ENCODE measurements at places on chromosomes 6 and 20. TPM values are rescaled to one million over a fixed set of nuclear protein-coding genes. Genes with fewer than 3 reads are reported as not detected.

DNA sequence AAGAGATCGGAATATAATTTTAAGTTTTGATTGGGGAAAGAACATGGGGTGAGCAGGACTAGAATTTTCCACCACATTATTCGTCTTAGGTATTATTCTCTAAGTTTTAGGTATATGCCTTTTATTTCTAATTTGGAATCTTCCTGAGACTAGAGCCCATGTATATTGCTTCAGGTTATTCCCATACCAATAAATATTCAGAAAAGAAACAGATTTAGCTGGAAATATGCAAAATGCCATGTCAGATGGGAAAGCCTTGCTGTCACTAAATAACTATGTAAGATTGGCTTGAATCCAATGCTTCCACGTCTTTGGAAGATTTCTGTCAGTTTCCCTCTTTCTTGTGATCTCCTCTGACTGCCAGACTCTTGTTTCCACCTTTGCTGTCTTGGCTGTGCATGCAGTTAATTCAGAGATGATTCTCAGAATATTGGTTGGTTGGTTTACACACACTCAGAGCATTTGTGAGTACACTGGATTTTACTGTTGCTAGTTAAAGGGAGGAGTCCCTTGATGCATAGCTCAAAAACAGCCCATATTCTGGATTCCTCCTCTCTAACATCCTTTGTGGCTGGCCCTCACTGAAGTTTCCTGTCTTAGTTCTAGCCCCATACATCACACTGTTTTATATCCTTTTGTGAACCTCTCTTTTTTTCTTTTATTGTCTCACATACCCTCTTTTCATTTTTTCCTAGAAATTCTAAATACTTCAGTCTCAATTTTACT is 64.3 kb downstream of the GRM1 start:
- H3K27ac ChIP-seq, result no peak overlapping the region
- no peaks in the 10 kb centered on the region for H3K27me3 ChIP-seq
- DNase-seq, result no peak
- no peaks in the 10 kb centered on the region for H3K36me3 ChIP-seq

DNA sequence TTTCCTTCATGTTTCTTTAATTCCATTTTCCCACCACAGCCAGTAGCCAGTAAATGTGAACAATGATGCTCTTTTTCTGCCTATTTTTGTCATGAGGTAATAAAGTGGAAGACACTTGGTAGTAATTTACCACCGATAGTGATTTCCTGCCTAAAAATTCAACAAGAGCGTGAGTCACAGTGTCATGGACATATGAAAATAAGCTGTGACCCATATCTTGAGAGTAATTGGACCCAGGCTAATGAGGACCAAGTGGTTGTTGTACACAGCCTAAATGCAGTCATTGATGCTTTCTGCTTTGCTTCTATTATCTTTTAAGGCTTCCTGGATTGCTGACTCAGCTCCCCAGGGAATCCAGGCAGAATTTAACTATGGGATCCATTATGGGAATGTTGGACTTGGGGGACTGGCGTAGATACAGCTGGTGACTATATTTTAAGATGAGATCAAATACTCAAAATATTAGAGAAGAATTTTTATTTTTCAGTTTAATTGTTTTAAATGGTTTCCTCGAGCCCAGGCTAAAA is 265.9 kb upstream of the FERMT1 start:
- H3K27ac ChIP-seq, result no peak overlapping the region
- H3K36me3 ChIP-seq, result no peaks in the 10 kb centered on the region
- H3K4me1 ChIP-seq, result no peaks in the 10 kb centered on the region

- no peaks in the 10 kb centered on the region for H3K27me3 ChIP-seq
- H3K4me3 ChIP-seq, result no peak overlapping the region
- H3K27ac ChIP-seq, result no peak overlapping the region
- no peaks in the 10 kb centered on the region for H3K4me1 ChIP-seq
- no peaks in the 10 kb centered on the region for H3K36me3 ChIP-seq
Measured at GRCh38 chr20:19701429-19701828, 56.6 kb upstream of the RIN2 start.

- H3K27me3 ChIP-seq, result peaks cover 10% of the 10 kb centered on the region
- no peaks in the 10 kb centered on the region for H3K36me3 ChIP-seq
- no peak overlapping the region for H3K27ac ChIP-seq
- no peak for DNase-seq
Measured at GRCh38 chr6:7546896-7547295, 5.4 kb downstream of the DSP start.

GRCh38 chr6:160117137-160117536 is 4.5 kb upstream of the SLC22A1 start:
- no peaks in the 10 kb centered on the region for H3K4me1 ChIP-seq
- H3K27me3 ChIP-seq, result no peaks in the 10 kb centered on the region
- no peak for DNase-seq

GRCh38 chr6:101458336-101458735 is 64.8 kb downstream of the GRIK2 start:
- no peaks in the 10 kb centered on the region for H3K4me1 ChIP-seq
- no peak overlapping the region for H3K4me3 ChIP-seq
- H3K27ac ChIP-seq, result no peak overlapping the region
- no peaks in the 10 kb centered on the region for H3K36me3 ChIP-seq

DNA sequence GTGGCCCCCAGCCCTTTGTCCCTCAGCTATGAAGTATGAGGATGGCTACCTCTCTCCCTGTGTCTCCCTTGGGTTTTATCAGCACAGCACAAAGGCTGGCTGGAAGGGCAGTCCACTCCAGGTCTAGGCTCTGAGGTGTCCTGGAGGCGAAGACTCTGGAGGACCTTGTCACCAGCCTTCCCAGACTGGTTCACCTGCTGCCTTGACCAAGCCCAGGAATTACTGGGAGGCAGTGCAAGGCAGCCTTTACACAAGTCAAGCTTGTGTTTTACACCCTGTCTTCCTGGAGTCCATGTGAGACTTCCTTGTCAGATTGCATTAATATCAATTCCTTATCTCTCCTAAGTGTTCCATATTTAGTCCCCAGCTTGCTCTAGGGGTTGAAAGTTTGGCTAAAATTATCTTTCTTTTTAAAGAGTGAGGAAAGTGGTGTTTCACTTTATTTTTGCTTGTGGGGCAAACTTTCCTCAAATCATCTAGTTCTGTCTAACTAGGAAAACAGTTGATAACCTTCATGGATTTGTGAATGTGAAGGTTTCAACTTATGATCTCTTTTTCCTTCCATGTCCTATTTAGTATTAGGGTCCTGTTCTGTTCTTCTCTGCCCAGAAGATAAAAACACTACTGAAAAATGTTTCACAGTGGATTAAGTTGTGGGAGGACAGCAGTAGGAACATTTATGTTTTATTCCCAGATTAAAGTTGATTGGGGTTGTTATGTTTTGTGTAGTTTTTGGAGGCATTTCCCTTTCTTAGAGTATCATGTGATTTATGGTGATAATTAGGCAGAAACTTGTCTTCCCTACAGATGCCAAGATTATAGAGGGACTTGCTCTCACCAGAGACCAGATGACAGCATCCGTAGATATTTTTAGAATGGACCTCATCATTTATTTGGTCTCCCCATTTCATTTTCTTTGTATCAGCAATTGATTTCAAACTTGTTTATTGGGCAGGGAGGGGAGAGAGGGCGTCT is 114.8 kb downstream of the FOXO3 start:
- no peak overlapping the region for H3K4me3 ChIP-seq
- no peaks in the 10 kb centered on the region for H3K27me3 ChIP-seq
- DNase-seq, result no peak
- H3K27ac ChIP-seq, result no peak overlapping the region
- peaks cover 23% of the 10 kb centered on the region for H3K4me1 ChIP-seq

DNA sequence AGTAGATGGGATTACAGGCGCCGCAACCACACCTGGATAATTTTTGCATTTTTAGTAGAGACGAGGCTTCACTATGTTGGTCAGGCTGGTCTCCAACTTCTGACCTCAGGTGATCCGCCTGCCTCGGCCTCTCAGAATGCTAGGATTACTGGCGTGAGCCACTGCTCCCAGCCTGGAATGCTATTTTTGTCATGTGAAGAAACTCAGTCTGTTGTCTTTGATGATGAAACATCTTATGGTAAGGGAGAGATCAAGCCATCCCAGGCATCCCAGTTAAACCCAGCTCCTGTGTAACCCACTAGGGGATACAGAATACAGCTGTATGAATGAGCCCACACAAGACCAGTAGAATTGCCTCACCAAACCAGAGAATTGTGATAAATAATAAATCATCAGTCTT is 83.6 kb upstream of the RBM24 start:
- H3K4me1 ChIP-seq, result no peaks in the 10 kb centered on the region
- no peak overlapping the region for H3K4me3 ChIP-seq
- no peak for DNase-seq
- H3K27me3 ChIP-seq, result no peaks in the 10 kb centered on the region
- no peak overlapping the region for H3K27ac ChIP-seq

- no peaks in the 10 kb centered on the region for H3K27me3 ChIP-seq
- no peaks in the 10 kb centered on the region for H3K36me3 ChIP-seq
- H3K4me1 ChIP-seq, result peaks cover 51% of the 10 kb centered on the region
- H3K4me3 ChIP-seq, result no peak overlapping the region
- peak overlapping the region; percentile 35 for H3K27ac ChIP-seq
Measured at GRCh38 chr6:85459224-85459901, 9.5 kb downstream of the NT5E start.

- no peak overlapping the region for H3K27ac ChIP-seq
- no peaks in the 10 kb centered on the region for H3K27me3 ChIP-seq
- H3K4me3 ChIP-seq, result no peak overlapping the region
- no peaks in the 10 kb centered on the region for H3K4me1 ChIP-seq
- H3K36me3 ChIP-seq, result no peaks in the 10 kb centered on the region
Measured at GRCh38 chr6:139126931-139127330, 7.9 kb upstream of the HECA start.

DNA sequence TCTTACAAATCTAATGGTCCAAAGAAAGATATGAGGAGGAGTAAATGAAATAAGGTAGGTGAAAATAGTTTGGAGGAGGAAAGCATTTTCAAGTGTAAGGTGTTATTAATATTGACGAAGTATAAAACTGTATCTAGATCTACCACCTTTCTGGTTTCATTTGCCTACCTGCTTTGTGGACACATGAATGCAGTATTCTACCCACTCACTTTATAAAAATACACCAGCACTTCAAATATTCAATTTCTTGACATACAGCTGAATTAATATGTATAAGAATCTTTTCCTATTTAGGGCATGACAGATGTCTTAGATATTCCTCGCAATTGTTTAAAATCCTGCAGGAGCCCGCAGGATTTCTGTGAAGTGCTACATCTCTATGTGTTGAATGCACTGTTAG is 108.0 kb downstream of the BCAS1 start:
- no peak overlapping the region for H3K27ac ChIP-seq
- no peak overlapping the region for H3K4me3 ChIP-seq
- DNase-seq, result no peak
- no peaks in the 10 kb centered on the region for H3K36me3 ChIP-seq

- no peaks in the 10 kb centered on the region for H3K27me3 ChIP-seq
- no peak overlapping the region for H3K27ac ChIP-seq
- peaks cover 23% of the 10 kb centered on the region for H3K36me3 ChIP-seq
- H3K4me3 ChIP-seq, result no peak overlapping the region
- DNase-seq, result no peak
Measured at GRCh38 chr6:36230371-36230770, 33.8 kb downstream of the BRPF3 start.

DNA sequence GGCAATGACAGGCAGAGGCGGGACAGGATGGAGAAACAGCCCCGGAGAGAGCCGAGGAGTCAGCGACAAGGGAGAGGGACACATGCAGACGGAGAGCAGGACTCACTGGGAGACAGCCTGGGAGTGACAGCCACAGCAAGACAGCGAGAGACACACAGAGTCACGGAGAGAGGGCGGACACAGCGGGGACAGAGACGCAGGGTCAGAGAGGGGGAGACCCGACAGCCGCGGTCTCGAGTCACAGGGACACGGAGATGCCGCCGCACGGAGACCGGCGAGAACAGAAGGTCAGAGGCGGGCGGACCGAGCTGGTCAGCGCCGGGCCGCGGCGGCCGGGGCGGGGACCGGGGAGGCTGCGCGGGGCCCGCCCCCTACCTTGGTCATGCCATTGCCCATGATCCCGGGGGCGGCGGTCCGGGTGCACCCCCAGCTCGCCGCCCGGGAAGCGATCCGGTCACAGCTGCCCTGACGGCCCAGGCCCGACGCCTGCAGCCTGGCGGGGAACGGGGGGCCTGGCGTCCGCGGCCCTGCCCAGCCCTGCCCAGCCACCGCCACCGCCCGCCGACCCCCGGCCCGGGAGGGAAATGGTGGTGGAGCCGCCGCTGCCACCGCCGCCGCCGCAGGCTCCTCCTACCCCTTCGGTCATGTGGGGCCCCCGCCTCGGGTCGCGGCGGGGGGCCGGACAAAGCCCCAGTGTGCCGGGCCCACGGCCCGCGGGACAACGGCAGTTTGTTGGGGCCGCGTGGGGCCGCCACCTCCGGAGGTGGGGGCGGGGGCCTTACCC is at the start of the genes DUSP15 and TTLL9:
DUSP15 (minus strand) TSS at position 586 of the 784 bp plus-strand sequence; CDS start at position 396, 190 bp downstream.
TTLL9 (plus strand) TSS at position 693 of the 784 bp plus-strand sequence. CDS start 493 bp downstream, outside the sequence.
- H3K27ac ChIP-seq, result no peak within 1 kb of the TSS
- H3K4me3 ChIP-seq, result peak within 1 kb of the TSS; percentile 39
- H3K4me1 ChIP-seq, result no peaks in the 10 kb centered on the region

GRCh38 chr20:13546497-13547131 is 92.1 kb downstream of the TASP1 start:
- no peak overlapping the region for H3K27ac ChIP-seq
- no peaks in the 10 kb centered on the region for H3K4me1 ChIP-seq
- H3K36me3 ChIP-seq, result no peaks in the 10 kb centered on the region
- no peaks in the 10 kb centered on the region for H3K27me3 ChIP-seq
- DNase-seq, result peak; percentile 73
- H3K4me3 ChIP-seq, result no peak overlapping the region

GRCh38 chr6:108550256-108550655 is 10.5 kb upstream of the FOXO3 start:
- H3K27ac ChIP-seq, result no peak overlapping the region
- no peak for DNase-seq
- no peaks in the 10 kb centered on the region for H3K36me3 ChIP-seq
- peaks cover 4% of the 10 kb centered on the region for H3K4me1 ChIP-seq
- no peak overlapping the region for H3K4me3 ChIP-seq
- no peaks in the 10 kb centered on the region for H3K27me3 ChIP-seq

DNA sequence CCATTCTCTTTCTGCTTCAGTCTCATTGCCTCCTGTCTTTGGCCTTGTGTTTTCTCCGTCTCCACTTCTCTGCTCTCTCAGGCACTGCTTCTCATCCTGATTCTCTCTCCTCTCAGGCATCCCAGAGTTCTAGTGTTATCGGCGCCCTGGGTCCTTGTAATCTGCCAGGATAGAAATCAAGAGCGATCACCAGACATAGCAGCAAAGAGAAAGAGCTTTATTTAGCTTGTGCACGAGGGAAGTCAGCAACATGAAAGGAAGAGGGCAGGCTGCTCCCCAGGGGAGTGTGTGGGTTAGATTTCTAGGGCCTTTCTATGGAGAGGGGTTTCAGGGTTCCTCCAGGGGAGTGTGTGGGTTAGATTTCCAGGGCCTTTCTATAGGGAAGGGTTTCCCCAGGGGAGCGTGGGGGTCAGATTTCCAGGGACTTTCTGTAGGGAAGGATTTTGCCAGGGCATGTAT is 32.5 kb downstream of the SUN5 start:
- no peaks in the 10 kb centered on the region for H3K36me3 ChIP-seq
- DNase-seq, result no peak
- H3K4me3 ChIP-seq, result no peak overlapping the region
- no peak overlapping the region for H3K27ac ChIP-seq
- H3K4me1 ChIP-seq, result no peaks in the 10 kb centered on the region

- H3K27ac ChIP-seq, result no peak overlapping the region
- no peaks in the 10 kb centered on the region for H3K4me1 ChIP-seq
- H3K4me3 ChIP-seq, result no peak overlapping the region
Measured at GRCh38 chr6:39020136-39020535, 28.4 kb upstream of the GLP1R start.

ZNF337 gene
- polyA plus RNA-seq, result 7.1 TPM

TREM1 gene
- polyA plus RNA-seq, result 0.25 TPM

SLC17A9 gene
- 6.8 TPM for polyA plus RNA-seq

GPR63 gene
- 0.94 TPM for polyA plus RNA-seq

SLC22A7 gene
- not detected for polyA plus RNA-seq

CFB gene
- polyA plus RNA-seq, result 21.7 TPM

MATN4 gene
- 0.02 TPM for polyA plus RNA-seq

CLDN20 gene
- polyA plus RNA-seq, result 0.05 TPM

IMPG1 gene
- polyA plus RNA-seq, result 0.17 TPM

PSORS1C2 gene
- polyA plus RNA-seq, result not detected

MOXD1 gene
- 100 TPM for polyA plus RNA-seq

ANGPT4 gene
- polyA plus RNA-seq, result not detected

NCOA5 gene
- 18.0 TPM for polyA plus RNA-seq

FOXC1 gene
- polyA plus RNA-seq, result 2.3 TPM

Data from fibroblast of lung (primary cell).